ENCODE measurements at places on chromosomes 11 and 22.

DNA sequence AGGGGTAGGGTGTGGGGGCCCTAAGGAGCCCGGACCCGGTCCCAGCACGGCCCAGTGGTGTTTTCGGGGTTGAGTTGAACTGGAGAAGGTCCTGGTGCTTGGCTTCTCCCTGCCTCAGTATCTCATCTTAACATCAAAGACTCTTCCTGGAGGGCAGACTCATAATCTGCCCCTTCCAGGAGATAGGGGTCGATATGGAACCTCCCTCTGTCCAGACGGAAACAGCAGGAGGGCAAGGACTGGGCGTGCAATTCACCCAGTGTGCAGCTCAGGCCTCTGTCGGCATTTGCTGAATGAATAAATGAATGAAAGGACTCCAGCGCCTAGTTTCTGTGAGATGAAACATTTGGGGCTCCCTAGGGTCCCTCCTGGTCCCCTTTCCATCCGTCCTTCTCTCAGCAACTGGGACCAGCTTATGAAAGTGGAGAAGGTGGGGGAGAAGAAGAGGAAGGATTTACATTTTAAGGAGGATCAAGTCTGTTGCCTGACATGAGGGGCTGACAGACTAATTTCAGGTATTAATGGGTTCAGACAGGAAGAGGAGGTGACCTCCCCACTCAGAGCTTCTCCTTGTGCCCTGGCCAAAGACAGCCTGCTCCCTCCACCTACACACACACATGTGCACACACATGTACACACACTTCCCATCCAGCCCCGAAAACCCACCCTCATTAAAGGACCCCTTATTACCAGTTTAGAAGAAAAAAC, 1.1 kb upstream of the SHISA8 start:
- no peak for DNase-seq

DNA sequence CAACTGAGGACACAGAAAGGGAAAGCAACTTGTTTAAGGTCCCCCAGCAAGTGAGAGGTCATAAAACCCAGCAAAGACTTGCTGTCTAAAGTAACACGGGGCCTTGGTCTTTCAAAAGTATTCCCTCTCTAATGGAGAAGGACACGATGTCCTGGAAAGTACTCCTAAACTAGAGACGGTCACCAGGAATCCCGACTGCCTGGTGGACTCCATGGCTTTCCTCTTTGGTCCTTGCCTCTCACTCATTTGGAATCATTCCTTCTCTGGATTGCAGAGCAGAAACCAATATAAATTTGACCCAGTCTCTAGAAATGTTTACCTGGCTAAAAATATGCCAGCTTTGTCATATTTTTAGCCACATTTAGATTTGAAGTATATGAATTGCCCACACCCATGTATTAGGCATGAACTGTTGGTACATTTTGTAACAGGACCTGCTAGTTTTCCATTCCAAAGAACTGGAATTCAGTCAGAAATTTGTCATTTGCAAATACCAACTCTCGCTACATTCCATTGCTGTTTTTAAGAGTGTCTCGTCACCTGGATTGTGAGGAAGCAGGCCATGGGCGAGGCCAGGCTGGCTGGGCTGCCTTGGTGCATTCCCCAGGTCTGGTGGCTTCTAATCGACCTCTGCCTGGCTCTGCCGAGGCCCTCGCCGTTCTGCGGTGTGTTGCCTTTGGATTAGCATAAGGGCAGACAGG, 12.9 kb downstream of the NAV2 start:
- no peak for DNase-seq

- no peak for DNase-seq
These were observed 661.4 kb upstream of the FAT3 start for GRCh38 chr11:91563176-91563575.

DNA sequence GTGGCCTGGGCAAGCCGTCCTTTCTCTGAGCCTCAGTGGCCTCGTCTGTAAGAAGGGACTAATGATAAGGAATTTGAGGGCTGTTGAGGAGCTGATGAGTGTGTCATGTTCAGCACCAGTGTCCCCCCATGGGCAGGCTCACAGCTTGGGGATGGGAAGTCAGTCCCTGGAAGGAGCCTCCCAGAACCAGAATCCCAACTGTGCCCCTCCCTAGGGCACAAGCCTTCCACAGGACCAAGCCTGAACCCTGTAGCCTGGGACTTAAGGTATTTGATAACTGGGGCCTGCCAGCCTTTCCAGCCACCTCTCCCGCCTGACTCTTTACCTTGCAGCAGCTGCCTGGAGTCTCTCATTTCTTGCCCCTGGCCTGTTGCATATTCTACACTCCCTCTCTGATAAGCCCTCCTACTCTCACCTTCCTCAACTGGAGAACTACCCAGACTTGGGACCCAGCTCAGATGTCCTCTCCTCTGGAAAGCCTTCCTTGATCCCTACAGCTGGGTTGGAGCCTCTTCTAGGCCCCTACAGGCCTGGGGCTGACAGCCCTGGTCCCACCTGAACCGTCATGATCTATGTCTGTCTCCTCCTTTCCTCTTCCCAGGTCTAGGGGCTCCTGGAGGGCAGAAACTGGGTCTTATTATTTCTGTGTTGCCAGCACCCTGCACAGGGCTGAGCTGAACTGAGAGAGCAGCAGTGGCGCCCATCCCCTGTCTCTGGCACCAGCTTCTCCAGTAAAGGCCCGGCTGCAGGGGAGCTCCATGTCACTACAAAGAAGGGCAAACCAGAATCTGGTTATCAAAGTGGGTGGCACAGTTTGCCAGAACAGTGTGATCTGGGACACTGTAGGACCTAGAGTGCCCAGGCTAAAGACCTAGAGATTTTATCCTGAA, 1.6 kb downstream of the P2RY2 start:
- no peak for DNase-seq

DNA sequence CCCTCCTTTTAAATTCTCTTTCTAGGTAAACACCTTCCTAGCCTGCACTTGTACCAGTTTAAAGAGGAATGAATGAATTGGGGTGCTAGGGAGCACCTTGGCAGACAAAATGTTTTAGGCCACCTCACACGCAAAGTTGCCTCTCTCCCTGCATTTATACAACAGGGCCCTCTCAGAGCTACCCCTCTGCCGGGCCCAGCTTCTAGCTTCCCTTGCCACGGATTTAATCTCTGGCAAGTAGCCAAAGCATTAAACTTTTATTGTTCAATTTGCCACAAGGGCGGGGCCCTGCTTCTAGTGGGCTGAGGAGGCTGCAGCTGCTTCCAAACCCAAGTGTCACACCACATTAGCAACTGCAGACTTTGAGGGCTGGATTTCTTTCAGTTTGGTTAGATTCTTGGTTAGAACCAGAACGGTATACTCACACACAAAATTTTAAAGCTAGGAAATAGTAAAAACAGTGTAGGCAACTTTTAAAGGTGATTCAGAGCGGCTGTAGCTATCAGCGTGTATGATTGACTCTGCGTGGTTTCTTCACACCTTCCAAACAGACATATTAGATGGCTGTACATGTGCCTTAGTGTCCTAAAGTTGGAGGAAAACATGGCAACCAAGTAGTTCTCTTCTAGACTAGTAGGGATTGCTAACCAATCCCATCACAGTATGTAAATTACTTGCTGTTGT, 6.5 kb downstream of the KREMEN1 start:
- no peak for DNase-seq

- no peak for DNase-seq
These were observed 91.6 kb upstream of the PARVA start for GRCh38 chr11:12285811-12286222.

All from activated CD8-positive, alpha-beta memory T cell treated with anti-CD3 and anti-CD28 coated beads for 48 hours (primary cell).